ENCODE measurements at places on chromosomes 3 and 15. TPM values are rescaled to one million over a fixed set of nuclear protein-coding genes. Genes with fewer than 3 reads are reported as not detected.

DNA sequence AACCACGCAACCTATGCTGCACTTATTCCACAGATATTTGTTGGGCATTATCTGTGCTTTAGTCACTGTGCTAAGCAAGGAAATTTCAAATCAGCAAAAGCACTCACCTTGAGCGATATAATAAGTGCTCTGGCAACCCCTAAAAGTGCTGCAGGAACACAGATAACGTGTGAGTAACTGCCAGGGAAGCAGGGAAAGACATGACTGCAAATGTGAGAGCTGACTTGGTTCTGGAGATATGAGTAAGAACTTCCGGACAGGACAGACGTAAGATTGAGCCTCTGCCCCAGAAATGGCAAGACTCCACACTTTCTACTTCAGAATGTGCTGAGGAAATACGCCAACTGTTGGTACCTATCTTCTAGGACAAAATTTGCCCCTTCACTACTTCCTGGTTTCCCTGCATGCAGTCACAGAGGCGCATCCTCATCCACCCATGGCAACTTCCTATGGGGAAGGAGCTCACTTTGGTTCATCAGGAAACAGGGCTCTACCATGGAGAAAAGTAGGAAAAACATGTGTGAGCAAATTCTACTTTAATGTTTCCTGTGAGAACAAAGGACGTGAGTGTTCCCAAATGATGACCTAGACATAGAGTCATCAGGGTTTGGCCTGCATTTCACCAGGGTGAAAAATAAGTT, 41.7 kb downstream of the AQP9 start:
- no peak for DNase-seq

Gene NMB
- 4.4 TPM for total RNA-seq

GRCh38 chr15:40958146-40958545, 4.9 kb downstream of the CHAC1 start:
- DNase-seq = no peak

- no peak for DNase-seq
Observed at GRCh38 chr3:101796077-101796680, 17.2 kb downstream of the NXPE3 start.

DNA sequence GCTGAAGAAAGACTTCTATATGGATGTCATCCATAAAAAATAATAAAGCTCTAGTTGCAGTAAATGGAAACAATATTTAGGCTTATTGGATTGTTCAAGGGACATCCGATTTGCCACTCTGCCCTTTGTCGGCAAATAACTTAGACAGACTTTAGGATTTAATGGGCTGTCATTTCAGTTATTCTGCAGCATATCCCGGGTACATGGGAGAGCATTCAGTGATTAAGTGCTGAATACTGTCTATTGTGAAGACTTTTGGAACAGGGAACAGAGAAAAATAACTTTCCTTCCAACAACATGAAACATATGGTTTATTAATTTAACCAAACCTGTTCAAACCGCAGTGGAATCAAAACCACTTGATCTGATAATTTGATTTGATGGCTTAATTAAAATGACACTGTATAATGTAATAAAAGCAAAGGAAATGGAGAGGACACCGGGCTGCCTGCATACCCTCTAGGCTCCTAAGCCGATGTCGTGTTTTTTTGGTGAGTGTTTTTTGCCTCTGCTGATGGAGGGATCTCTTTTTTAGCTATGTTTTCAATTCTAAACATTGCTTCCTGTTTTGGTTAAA, 199.3 kb downstream of the FEZF2 start:
- no peak for DNase-seq

Gene XCR1
- 0.05 TPM for total RNA-seq

Gene GNAT1
- total RNA-seq = not detected

Gene SCAMP5
- total RNA-seq = 4.9 TPM

Gene THBS1
- 390 TPM for total RNA-seq

Gene UACA
- 55.4 TPM for total RNA-seq

Gene BMF
- total RNA-seq = 11.6 TPM

Gene KLHL6
- 2.1 TPM for total RNA-seq

- DNase-seq = no peak
Observed at GRCh38 chr3:175091426-175092114, 232.4 kb downstream of the NAALADL2 start.

Gene CHRM5
- not detected for total RNA-seq

Gene CCNB2
- 64.0 TPM for total RNA-seq

- no peak for DNase-seq
Observed at GRCh38 chr3:132189601-132190000, 127.6 kb upstream of the ACP3 start.

Gene FETUB
- total RNA-seq = 0.22 TPM

Gene HDGFL3
- 16.7 TPM for total RNA-seq

DNA sequence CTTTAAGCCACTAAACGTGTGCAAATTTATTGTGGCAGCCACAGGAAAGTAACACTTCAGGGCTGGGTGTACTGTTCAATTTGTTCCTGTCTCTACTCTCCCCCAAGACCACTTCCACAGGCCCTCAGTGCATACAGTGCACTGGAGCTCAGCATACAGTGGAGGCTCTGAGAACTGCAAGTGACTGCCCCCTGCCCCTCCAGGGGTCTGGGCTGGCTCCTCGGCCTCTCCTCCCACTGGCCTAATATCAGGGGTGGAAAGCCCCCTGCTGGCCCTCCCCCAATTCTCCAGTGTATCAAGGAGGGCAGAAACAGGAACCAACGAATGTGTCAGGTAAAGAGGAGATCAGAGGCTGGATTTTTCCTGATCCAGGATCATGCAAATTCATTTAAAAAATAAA, 19.9 kb upstream of the HEG1 start:
- DNase-seq = no peak

Gene GABRA5
- total RNA-seq = not detected

GRCh38 chr3:190517687-190518086, 3.8 kb downstream of the IL1RAP start:
- no peak for DNase-seq

DNA sequence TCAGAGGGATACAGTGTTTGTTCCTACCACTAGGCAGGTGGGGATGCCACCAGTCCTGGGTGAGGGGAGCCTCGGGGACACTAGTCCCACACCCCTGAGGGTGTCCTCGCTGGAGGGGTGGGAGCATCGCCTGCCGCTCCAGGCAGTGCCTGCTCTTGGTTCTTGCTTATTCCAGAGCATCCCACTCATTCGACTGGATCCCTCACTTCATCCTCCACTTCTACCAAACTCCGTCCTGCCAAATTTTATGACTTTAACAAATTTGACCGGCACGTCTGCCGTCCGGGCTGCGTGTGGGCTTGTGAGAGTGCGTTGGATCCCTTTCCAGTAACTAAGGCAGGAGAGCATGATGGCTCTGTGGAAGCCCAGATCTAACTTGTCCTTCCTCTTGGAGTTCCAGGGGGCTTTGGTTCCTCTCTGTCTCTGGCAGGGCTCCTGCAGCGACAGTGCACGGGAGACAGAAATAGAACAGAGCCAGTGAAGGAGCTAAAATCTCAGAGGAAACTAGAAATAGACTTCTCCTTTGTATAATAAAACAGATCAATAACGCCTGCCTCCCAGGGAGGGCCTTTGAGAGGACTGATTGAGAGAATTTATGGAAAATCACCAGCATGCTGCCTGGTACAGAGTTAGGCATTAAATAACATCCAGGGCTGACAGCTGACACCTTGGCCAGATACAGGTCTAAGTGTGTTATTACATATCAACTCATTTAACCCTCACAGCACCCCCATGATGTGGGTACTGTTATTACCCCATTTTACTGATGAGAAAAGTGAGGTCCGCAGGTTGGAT, 34.5 kb downstream of the MGLL start:
- no peak for DNase-seq

DNA sequence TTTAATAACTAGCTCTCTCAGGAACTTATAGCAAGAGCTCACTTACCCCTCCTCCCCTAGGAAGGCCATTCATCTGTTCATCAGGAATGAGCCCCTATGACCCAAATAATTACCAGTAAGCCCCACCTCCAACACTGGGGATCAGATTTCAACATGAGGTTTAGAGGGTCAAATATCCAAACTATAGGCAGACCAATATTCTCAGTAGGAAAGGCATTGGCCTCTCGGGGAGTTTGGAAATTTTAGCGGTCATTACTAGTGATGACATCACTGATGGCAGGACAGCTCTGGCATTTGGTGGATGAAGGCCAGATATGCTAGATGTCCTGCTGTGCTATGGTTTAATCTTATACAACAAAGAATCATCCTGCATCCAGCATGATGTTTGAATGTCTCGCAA, 15.2 kb upstream of the CD47 start:
- DNase-seq = no peak

GRCh38 chr3:127614928-127615589, 13.9 kb upstream of the PODXL2 start:
- no peak for DNase-seq

GRCh38 chr3:84961521-84962255, 2.9 kb downstream of the CADM2 start:
- no peak for DNase-seq

DNA sequence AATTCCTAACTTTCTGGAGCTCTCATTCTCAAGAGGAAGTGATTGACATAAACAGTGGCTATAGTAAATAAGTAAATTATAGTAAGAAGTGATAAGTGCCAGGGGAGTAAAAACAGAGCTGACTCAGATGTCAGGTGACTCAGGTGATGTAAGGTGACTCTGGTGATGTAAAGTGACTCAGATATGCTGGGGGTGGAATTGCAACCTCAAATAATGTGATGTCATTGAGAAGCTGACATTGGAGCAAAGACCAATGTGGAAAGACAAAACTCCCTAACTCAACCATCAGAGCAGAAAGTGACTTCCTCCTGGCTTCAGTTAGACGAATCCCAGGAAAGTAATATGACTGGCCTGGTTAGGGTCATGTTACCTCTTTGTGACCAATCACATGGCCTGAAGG, 144.2 kb upstream of the SNTN start:
- DNase-seq = peak; percentile 50

Gene UMPS
- 23.4 TPM for total RNA-seq

- DNase-seq = no peak
Observed at GRCh38 chr3:23835802-23836201, 30.0 kb downstream of the UBE2E1 start.

Gene CFAP20DC
- total RNA-seq = 1.7 TPM

Measured in colonic mucosa (tissue), 4 donors.